ENCODE measurements at places on chromosomes 2 and 18. TPM values are rescaled to one million over a fixed set of nuclear protein-coding genes. Genes with fewer than 3 reads are reported as not detected.

Gene SMYD1
- not detected for total RNA-seq

Gene DUSP2
- total RNA-seq: 44.4 TPM

Gene ATP8B1
- not detected for total RNA-seq

Gene ESPNL
- total RNA-seq: 6.8 TPM

Gene TMEM169
- 0.12 TPM for total RNA-seq

Gene GCG
- total RNA-seq: not detected

Gene ACTG2
- not detected for total RNA-seq

Gene ARHGAP15
- total RNA-seq: not detected

Gene BCL11A
- total RNA-seq: not detected

GRCh38 chr2:172513935-172514586, 41.8 kb upstream of the PDK1 start:
- DNase-seq: peak; percentile 19

DNA sequence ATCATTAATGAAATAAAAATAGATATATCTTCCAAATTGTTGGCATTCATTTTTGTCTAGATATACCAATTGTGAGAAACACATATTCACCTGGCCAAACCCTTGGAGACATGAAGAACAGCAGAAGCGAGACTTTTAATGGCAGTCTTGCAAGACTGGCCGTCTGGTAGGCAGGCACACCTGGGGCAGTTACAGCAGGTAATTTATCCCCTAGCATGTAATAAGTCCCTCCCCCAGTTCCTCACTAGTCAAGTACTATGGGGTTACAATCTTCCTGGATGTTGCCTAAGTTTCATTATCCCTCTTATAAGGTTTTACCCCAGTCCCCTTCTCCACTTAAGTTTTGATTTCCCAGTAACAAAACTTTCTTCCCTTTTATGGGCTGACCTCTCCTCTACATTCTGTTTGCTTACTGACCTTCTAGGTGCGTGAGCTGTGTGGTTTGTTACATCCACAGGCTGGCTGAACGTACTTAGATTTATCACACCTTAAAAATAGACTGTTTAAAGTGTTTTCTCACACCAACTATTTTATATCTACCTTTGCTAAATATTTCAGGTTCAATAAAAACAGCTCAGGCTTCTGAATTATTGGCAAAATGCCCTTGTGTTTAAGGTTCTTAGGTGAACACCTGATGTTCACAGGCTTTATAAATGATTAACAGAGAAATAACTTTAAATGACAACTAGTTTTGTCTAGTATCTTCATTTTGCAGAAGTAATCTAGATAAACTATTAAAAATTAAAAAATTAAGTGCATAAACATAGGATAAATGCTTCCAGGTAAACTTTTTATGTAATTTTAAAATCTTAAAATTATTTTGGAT, 365.0 kb upstream of the TFPI start:
- DNase-seq: no peak

- DNase-seq: peak; percentile 83
These were observed 73.2 kb downstream of the MAP4K4 start for GRCh38 chr2:101770726-101771125.

DNA sequence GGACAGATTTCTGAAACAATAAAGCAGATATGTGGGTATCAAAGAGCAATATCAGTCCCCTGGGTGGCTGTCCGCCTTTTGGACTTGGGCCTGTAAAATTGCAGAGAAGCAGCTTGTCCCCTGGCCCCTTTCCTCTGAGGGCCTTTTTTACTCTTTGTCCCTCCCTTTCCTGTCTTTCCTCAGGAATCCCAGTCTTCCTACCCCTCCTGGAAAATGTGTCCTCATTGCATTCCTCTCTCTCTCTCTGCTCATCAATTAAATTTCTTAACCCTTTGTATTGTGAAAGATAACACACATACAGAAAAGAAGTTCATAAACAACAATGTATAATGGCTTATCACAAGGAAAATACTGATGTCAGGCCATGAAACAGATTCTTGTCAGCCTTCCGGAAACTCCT, 3.0 kb upstream of the GRB14 start:
- no peak for DNase-seq

- no peak for DNase-seq
These were observed 48.4 kb downstream of the DCDC2C start for GRCh38 chr2:3751806-3752205.

DNA sequence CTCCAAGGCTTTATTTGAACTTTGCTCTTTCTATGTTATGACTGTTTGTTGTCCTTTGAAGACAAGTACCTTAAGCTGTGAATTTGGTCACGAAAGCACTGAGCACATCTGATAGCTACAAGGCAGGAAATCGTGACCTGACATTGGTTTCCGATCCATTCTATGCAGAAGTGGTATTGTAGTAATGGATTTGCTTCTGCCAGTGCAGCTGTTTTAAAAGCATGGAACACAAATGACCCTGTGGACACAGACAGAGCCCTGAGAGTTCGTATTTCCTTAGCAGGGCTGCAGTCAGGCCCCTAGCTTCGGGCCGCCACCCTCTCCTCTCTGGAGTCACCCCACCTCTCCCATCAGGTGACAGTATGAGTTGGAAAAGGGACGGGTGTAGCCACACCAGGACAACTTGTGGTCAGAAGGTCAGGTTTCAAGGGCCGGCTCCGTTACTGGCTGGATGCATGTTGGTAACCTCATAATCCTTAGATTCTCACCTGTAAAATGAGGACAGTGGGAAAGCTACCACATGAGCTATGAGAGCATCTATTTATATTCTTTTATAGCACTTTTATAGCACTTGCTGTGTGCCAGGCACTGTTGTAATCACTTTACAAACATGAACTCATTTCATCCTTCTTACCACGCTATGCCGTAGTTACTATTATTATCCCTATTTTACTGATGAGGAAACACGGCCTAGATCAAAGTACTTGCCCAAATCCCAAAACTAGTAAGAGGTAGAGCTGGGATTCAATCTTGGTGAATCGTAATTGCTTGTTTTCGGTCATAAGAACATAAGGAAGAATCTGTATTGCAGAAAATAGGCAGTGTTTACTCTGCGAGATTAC, 70.2 kb downstream of the SPATS2L start:
- DNase-seq: no peak

GRCh38 chr2:150640039-150640438, 152.6 kb upstream of the RND3 start:
- no peak for DNase-seq

- no peak for DNase-seq
These were observed 1010.8 kb upstream of the CELF4 start for GRCh38 chr18:38576349-38576748.

GRCh38 chr2:112137516-112138158, 548 bp upstream of the FBLN7 start:
- DNase-seq: no peak

DNA sequence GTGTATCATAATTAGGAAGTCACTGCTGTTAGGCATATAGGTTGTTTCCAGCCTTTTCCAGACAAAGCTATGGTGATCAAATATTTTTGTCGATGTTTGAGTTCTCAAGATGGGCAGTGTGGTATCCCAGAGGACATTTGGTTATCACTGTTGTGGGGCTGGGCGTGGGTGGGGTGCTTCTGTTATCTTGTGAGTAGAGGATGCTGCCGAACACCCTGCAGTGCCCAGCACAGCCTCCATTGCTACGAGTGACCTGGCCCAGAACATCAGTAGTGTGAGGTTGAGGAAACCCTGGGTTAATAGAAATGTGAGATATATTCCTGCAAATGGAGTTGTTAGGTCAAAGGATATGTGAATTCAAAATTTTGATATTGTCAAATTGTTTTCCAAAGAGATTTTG, 33.2 kb downstream of the ZNF236 start:
- no peak for DNase-seq

GRCh38 chr2:226478109-226478809, 321.4 kb downstream of the IRS1 start:
- DNase-seq: peak; percentile 74

- no peak for DNase-seq
These were observed 78.1 kb downstream of the ASAP2 start for GRCh38 chr2:9284521-9285297.

- no peak for DNase-seq
These were observed 427.7 kb downstream of the TGIF1 start for GRCh38 chr18:3877678-3878077.

DNA sequence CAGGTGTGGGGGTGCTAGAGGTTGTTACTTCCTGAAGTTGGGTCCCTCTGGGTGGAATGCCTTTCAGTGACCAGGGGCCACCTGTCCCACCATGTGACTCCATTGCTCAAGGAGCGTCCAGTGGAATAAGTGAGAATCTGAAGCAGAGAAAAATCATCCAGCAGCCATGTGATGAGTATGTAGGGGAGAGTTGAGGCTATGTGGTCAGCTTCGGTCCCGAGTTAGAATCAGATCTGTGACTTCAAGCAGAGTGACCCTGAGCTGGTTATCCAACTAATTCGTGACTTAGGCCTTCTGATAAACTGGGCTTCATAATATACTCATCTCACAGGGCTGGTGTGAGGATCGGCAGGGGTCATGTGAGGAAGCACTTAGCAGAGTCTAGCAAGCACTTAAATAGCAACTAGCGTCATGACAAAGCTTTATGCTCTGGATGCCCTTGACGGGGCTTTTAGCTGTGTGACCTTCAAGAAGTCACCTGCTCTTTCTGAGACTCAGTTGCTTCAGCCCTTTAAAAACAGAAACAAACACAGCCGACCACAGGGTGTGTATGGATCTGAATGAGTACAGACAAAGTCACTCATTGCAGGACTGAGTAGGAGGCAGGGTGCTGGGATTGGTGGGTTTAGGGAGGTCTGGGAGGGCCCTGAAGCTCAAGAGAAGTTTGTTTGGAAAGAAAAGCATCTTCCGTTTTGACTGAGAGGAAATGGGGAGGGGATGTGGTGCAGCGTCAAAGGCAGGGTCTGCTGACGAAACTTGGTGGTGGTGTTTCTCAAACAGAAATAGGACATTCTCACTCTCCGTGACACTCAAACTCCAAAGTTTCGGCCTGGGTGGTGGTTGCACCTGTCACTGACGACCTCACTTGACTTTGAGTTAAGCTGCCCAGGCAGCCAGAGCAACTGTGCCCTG, 264.0 kb upstream of the CXCR4 start:
- DNase-seq: no peak

DNA sequence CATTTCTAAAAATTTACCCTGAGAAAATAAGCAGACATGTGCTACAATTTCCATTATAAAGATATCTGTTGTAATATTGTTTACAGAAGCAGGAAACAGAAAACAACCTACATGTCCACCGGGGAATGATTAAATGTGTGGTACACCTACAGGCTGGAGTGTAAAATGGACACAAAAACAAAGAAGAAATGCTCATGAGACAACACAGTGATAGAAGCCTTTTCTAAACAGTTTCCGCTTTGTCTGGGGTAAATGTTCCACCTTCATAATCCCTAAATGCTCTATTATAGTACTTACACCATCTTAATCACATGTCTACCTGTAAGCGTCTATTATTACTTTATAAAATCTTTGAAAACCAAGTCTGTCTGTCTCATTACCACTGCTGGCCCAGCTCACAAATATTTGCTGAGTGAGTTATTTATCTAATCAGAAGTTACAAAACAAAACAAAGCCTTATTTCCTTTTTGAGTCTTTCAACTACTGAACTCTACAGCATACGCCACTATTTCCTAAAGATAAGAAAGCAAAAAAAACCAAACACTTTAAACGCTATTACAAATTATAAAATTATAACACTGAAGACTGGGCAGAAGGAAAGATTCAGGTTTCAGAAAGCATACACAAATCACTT, 95.3 kb downstream of the PIGN start:
- DNase-seq: no peak

DNA sequence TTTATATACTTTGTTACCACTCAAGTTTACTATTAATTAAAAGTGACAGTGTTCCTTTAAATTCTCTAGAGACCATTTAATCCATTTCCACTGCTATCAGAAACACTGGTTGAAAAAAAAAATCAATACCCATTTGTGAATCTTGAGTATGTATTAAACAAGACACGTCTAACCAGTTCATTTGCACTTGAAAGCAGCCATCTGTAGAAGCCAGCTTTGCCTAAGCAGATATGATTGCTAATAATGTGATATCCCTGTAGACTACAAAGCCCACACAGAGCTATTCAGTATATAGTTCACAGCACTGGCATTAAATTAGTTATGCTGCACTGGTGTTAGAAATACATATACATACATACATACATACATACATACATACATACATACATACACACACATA, 111.8 kb upstream of the SP3 start:
- no peak for DNase-seq

- no peak for DNase-seq
These were observed 5.5 kb downstream of the COLEC12 start for GRCh38 chr18:495017-495416.

DNA sequence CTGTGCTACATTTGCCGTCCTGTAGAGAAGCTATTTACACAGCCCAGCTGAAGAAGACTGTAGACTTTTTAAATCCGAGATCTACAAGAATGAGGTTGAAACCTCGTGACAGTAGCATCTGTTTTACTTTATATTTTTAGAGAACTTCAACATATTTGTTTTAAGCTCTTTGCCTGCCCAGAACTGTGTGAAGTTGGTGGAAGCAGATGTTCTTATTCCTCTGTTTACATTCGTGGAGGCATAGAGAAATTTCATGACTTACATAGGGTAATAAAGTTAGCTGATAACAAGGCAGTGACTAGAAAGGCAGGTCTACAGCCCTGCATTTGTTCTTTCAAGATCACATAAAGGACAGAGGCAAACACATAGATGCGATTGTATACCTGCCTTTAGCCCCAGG, 47.0 kb upstream of the MAP3K20 start:
- no peak for DNase-seq

- no peak for DNase-seq
These were observed 91.2 kb upstream of the KLHL29 start for GRCh38 chr2:23293731-23294130.

- no peak for DNase-seq
These were observed 610.8 kb downstream of the EPHA4 start for GRCh38 chr2:220961143-220961860.

GRCh38 chr2:68907232-68907919, 36.2 kb upstream of the BMP10 start:
- DNase-seq: no peak
